ENCODE measurements at places on chromosomes 3 and 15. TPM values are rescaled to one million over a fixed set of nuclear protein-coding genes. Genes with fewer than 3 reads are reported as not detected.

The MED12L gene
- total RNA-seq = 0.61 TPM

The GRAMD2A gene
- total RNA-seq = not detected

The GABRR3 gene
- not detected for total RNA-seq

The SLC27A2 gene
- total RNA-seq = 26.4 TPM

The TIMP4 gene
- 10.9 TPM for total RNA-seq

The RARRES1 gene
- total RNA-seq = 7.3 TPM

The MKRN3 gene
- 2.0 TPM for total RNA-seq

The DNAH12 gene
- 0.19 TPM for total RNA-seq

The LDHAL6B gene
- total RNA-seq = not detected

The GOLGA8G gene
- total RNA-seq = not detected

The TNFAIP8L3 gene
- 3.9 TPM for total RNA-seq

The ITGA11 gene
- total RNA-seq = 5.3 TPM

The NANOGP8 gene
- total RNA-seq = not detected

The WDR49 gene
- total RNA-seq = not detected

The SEMA7A gene
- total RNA-seq = 2.4 TPM

The PLXND1 gene
- 89.2 TPM for total RNA-seq

The ALCAM gene
- total RNA-seq = 56.9 TPM

The C3orf20 gene
- total RNA-seq = not detected

The OSTN gene
- not detected for total RNA-seq

The SLC9A9 gene
- total RNA-seq = 0.07 TPM

All from A549 treated with CpdA at 1 μM for 4 hours (cell line).